M059J (cell line): ENCODE measurements at places on chromosomes 7 and 10.

GRCh38 chr7:108537229-108537628, 11.3 kb upstream of the PNPLA8 start:
- no peak for DNase-seq

DNA sequence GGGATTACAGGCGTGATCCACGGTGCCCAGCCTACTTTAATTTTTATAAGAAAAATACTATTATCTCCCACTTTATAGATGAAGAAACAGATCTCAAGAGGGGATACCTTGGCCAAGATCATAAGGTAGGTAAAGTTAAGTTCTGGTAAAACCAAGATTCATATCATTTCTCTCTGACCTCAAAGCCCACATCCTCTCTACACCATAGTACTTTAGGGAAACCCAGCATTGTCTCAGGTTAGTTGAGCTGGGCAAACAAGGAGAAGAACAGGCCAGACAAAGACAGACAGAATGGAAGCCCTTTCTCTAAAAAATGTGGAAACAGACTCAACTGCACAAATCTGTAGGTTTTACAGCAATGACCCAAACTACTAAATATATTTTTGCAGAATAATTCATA, 197.7 kb upstream of the FRMD4A start:
- no peak for DNase-seq

- DNase-seq = peak; percentile 99
These were observed 224.3 kb upstream of the IGFBP3 start for GRCh38 chr7:46145412-46145811.

DNA sequence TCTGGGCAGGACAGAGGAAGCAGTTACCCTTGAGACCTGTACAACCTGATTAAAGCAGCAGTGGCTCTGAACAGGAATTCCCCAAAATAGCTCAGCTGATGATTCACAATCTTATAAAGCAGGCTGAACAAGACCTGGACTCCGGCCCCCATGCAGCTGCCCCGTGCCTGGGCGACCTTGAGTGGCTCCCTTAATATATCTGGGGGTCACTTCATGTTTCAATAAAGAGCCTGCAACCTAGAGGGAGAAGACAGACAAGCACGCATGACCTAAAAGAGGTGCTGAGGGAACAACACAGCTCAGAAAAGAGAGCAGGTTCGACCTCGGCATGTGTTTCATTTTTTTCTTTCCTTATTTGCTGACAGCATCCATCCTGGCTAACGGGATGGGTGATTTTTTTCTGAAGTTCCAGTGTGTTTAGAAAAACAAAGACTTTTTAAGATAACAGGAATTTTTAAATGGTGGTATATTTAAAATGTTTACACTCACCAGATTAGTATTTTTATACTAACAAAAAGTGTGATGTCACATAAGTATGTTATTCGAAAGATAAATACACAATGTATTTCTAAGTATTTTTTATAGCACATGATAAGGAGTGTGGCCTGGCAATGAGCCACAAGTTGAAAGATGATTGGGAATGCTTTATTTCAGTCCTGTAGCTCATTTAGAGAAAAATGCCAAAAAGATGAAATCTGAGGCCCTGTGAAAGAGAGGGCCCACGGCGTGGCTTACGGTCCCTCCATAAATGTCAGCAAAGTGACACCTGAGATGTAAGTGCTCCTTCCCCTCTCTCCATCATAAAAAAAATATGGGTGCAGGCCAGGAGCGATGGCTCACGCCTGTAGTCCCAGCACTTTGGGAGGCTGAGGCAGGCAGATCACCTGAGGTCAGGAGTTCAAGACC, 161.3 kb downstream of the SLIT1 start:
- peak; percentile 84 for DNase-seq

GRCh38 chr10:46273506-46274477, 13.0 kb upstream of the ANTXRL start:
- DNase-seq = no peak

DNA sequence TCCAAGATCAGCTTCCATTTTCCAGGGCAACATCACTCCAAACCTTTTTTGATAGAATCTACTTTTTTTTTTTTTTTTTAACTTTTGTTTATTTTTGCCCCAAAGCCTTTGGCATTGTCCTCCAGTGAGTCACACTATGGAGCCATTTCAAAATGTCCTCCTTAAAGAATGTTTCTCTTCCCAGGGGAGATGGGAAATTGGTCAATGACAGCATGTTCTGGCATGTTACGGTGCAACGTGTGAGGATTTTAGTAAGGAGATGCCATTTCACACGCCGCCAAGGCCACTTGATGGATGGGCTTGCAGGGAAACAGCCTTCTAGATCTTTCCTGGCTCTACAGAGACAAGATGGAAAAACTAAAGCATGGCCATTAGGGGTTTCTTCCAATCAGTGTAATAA, 30.7 kb upstream of the TRIL start:
- DNase-seq = peak; percentile 98

- DNase-seq = peak; percentile 95
These were observed 97.4 kb upstream of the BMPER start for GRCh38 chr7:33807779-33808482.

- DNase-seq = peak; percentile 98
These were observed 3.4 kb downstream of the DNMBP start for GRCh38 chr10:100006243-100006886.

GRCh38 chr10:92082583-92083280, 159.2 kb downstream of the BTAF1 start:
- no peak for DNase-seq
